ENCODE measurements at places on chromosomes 7 and 10.
A peak's percentile ranks its signal among the peaks of the same experiment; 100 is the strongest.

- no peak for DNase-seq
Observed at GRCh38 chr10:88226891-88227290, 356.2 kb downstream of the RNLS start.

- DNase-seq, result no peak
Observed at GRCh38 chr10:6038071-6038631, 24.0 kb downstream of the IL2RA start.

- no peak for DNase-seq
Observed at GRCh38 chr10:69338547-69339450, 60.5 kb downstream of the HK1 start.

- DNase-seq, result no peak
Observed at GRCh38 chr7:38975944-38976392, 1.7 kb upstream of the POU6F2 start.

DNA sequence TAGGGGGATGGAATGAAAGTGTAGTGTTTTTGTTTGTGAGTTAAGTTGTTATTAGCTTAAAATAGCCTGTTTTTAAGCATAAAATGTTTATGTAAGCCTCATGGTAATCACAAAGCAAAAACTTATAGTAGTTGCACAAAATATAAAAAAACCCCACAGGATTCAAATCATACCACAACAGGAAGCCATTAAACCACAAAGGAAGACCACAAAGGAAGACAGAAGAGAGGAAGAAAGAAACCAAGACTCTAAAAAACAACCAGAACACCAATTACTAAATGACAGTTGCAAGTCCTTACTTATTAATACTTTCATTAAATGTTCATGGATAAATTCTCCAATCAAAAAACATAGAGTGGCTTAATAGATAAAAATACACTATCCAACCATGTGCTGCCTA lies 63.6 kb downstream of the ANKRD7 start:
- DNase-seq, result no peak

DNA sequence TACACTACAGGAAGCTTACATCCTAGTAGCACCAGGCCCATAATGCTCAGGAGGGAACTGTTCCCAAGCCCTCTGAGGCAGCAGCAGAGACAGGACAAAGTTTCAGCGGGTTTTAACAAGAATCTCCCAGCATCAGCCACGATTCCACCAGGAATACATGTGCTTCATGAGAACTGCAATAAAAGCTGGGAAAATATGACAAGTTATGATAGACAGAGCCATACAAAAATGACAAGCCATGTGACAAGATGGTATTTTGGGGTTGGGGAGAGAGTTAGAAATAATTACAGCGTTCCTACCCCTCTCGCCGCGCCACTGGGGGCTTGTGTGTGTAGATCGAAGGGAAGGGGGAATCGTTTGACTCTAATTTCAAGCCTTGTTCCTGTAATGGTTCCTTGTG lies 112.7 kb upstream of the CTBP2 start:
- DNase-seq, result no peak

GRCh38 chr7:152759949-152760853 lies 649 bp downstream of the ACTR3B start:
- DNase-seq, result no peak

DNA sequence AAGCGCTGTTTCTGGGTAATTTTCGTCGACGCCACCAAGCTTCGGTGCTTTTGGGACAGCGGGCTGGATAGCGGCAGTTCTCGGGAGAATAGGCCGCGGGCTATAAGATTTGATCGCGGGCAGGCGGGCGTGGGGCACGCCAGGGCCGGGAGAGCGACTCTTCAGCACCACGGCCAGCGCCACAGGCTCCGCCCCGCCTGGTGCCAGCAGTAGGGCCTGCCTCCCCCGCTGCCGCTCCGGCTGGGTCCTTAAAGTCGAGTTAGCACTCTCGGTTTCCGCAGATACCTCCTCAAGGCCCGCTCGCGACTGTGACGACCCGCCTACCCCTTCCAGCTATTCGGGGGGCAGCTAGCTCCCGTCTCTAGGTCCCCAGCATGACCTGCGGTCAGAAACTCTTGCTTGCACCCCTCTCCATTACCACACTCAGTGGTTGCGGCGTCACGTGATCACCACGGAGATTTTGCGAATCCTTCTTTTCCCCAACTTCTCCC lies 9.4 kb downstream of the NXPH1 start:
- DNase-seq, result peak; percentile 51

DNA sequence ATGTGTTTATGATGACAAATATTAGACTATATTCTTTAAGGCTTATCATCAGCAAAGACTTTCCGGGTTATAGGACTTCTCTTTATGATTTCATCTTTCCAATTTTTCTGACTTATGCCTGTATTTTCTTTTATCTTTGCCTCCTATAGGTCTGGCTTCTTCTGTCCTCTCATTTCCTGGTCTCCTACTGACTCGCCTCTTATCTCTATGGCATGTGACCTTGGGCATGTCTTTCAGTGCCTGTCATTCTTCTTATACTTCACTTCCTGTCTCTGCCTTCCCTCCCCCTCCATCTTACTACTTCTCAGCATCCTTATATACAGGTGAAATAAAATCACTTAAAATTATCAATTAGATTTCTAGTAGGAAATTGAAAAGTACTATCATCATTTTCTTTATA lies 42.2 kb downstream of the PCDH15 start:
- DNase-seq, result no peak

- DNase-seq, result no peak
Observed at GRCh38 chr7:123641901-123642300, 13.8 kb upstream of the LMOD2 start.

DNA sequence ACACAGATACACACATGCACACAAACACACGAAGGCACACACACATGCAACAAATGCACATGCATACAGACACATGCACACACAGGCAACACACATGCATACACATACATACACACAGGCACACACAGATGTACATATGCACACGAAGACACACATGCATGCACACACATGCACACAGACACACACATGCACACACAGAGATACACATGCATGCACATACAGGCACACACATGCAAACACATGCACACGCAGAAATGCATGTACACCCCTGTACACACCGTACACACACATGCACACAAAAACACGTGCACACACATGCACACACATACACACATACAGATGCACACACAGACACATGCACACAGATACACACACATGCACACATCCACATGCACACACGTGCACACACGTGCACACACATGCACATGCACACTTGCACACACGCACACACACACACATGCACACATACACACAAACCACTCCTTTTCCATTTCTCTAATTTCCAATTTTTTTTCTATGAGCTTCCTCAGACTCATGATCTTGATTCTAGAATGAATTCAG lies 63.3 kb upstream of the CCZ1B start:
- no peak for DNase-seq

Measured in activated CD4-positive, CD25-positive, alpha-beta regulatory T cell treated with anti-CD3 and anti-CD28 coated beads, Interleukin-2, amount 50 U/mL, for 72 hours (primary cell).